Activated CD4-positive, alpha-beta T cell treated with anti-CD3 and anti-CD28 coated beads, Interleukin-2, amount 50 U/mL, for 4 hours (primary cell): ENCODE measurements at places on chromosomes 12 and 14.

DNA sequence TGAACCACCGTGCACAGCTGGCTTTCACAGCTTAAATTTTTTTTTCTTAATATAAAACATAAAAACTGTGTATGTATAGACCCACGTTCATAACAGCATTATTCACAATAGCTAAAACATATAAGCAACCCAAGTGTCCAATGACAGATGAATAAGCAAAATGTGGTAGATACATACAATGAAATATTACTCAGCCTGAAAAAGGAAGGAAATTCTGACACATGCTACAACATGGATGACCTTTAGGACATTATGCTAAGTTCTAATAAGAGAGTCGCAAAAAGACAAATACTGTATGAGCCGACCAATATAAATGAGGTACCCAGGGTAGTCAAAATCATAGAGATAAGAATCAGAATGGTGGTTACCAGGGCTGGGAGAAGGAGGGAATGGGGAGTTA, 13.8 kb upstream of the YY1 start:
- no peak for DNase-seq

DNA sequence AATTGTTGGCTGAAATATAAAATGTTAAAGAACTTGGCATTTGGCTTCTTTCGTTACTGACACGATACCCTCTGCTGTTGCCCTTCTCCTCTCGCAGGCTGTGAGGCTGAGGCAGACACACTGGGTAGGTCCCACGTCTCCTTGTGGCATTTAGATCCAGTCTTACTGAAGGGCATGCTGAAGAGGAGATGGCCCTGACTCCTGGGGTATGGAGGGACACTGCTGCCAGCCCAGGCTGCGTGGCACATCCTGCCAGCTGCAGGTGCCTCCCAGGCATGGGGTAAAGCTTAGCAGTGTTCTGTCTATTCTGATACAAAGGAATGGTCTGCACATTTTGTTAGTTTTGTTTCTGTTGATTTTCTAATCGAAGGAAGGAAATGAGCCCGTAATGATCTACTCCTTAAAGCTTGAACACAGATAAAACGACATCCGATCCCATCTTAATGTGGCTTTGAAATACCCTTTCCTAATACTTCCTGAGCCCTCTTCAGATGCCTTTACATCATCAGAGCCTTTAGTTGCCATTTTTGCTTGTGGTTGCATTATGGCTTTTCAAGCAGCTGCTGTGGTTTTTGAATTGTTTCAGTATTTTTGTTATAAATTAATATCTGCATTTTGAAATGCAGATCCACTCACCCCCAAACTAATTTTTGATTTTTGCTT, 61.1 kb downstream of the WDR20 start:
- no peak for DNase-seq

- DNase-seq = no peak
These were observed 73.0 kb downstream of the CIT start for GRCh38 chr12:119804011-119804641.

DNA sequence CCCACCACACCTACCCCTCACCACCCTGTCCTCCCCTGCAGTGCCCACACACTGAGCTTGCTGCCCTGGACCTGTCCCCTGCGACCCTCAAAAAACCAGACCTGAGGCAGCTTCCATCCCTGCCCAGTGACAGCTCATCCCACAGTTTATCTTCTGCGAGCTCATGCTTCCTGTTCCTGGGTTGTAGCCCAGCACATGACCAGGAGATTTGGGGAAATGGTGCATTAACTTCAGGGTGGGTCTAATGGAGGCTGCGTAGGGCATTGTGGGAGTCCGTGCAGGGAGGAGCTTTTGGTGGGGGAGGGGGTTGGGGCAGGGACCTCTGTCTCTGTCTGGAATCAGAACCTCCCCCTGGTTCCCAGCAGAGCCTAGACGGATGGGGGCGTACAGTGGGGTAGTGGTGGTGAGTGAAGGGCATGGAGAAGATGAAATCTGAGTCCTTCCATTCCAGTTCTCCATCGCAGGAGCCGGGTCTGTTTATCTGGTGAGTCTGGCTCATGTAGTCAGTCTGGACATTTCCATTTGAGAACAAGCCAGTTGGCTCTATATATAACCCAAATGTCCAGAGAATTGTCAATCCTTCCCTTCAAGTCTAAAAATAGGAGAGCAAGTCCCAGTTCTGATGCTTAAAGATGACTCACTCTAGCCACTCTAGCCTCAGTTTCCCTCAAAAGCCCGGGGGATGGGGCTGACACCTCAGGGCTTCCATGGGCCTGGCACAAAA, 270.9 kb downstream of the CACNA1C start:
- no peak for DNase-seq

GRCh38 chr14:82621881-82622450, 1088.3 kb upstream of the SEL1L start:
- DNase-seq = no peak

GRCh38 chr14:54785778-54786770, 116.6 kb downstream of the GCH1 start:
- no peak for DNase-seq

DNA sequence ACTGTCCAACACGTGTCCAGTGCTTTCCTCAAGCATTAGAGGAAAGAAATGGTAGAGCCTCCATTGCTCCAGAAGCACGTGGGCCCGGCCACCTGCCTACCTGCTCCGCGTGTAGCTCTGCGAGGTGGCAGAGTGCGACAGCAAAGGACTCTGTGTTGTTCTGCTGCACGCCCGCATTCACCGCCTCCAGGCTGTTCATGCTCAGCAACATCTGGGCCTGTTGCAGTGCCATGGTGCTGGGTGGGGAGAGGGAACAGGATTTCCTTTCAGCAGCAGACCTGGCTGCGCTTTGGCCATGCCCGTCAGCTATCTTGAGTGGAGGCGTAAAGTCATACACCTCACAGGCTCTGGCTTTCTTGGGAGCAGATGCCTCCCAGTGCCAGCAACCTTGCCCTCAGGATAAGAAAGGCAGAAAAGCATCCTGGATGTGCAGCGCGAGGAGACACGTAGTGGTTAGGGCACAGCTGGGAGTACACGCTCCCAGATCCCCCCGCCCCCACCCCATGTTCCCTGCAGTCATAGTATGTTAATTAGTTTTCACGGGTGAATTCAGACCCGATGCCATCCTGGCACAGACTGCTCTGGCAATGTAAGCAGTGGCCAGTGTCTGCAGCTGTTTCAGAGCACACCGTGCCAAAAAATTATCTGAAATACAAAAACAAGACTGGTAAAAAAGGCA, 25.1 kb downstream of the ANAPC5 start:
- DNase-seq = no peak

DNA sequence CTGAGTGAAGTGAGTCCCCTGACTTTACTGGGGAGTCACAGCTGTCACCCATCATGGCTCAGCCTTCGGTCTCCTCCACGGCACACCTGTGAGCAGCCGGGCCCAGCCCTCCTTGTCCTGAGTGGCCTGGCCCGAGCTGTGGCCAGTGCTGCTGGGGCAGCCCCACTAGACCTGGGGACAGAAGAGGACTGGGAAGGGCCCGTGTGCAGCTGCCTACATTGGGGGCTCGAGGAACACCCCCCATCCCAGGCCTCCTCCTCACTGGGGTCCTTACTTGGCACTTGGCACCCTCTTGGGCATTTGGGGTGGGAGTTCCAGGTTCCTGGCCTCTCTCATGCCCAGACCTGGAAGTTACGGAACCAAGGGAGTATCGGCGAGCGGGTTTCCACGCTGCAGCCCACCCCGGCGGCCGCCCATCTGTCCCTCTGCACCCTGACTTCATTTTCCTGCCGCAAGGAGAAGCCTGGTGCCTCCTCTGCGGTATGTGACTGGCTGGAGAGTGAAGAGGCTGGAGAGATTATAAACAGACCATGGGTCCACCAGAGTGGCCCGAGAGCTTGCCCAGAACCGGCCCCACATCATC, 179.7 kb downstream of the KIF26A start:
- DNase-seq = no peak

DNA sequence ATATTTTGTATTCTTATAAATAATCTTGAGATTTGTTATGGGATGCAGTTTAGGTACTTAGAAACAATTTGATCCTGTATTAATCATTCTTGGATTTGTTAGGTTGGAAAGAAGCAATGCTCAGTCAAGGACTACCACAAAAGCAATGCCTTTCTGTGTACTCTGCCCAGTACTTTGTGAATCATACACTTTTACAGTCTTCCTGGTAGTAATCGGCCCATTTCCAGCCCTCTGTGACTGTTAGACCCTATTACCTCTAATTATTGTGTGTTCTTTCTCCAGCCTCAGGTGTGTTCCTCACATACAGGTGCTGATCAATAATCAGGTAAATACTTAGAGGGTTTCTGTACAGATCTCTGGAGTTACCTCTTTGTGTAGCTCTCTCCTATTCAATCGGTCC, 609.0 kb downstream of the KCNH5 start:
- DNase-seq = no peak

DNA sequence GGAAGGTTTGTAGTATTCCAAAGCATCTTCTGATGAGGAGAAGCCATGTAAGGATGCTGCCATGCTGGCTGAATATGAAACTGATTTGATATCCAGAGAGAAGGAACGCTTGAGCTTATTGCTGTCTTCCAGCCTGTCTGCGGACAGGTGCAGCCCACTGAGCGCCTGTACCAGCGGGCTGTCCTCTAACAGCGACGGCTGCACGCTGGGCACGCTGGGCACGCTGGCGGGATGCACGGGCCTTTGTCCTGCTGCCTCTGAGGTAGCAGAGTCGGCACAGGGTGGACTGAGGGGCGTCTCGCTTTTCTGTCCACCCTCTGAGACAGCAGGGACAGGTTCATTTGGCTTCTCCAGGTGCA, 85.2 kb downstream of the DUSP16 start:
- DNase-seq = no peak

DNA sequence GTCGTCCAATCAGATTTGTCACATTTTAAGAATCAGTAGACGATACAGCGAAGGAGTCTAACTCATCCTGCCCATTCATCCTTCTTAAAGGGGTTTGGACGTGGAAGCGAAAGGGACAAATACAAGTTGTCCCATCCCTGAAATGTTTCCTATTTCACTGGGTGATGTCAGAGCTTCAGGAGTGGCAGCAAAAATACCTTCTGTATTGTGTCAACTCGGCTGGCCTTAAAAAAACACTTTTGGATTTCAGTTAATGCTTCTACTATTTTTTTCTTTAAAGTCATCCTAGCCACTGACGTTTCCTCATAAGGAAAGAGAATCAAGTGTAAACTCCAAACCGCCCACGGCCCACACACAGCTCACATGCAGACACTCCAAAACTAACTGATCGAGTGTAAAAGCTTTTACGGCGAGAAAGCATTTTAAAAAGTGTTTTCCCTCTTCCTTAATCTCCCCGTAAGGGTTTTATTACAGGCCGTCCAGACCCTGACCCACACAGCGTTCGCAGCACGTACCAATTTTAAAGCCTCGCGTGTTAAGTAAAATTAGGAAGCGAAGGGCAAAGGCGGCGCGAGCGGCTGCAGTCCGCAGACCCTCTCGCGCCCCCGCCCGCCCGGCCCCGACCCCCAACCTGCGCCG, 593 bp downstream of the CFL2 start:
- peak; percentile 31 for DNase-seq

DNA sequence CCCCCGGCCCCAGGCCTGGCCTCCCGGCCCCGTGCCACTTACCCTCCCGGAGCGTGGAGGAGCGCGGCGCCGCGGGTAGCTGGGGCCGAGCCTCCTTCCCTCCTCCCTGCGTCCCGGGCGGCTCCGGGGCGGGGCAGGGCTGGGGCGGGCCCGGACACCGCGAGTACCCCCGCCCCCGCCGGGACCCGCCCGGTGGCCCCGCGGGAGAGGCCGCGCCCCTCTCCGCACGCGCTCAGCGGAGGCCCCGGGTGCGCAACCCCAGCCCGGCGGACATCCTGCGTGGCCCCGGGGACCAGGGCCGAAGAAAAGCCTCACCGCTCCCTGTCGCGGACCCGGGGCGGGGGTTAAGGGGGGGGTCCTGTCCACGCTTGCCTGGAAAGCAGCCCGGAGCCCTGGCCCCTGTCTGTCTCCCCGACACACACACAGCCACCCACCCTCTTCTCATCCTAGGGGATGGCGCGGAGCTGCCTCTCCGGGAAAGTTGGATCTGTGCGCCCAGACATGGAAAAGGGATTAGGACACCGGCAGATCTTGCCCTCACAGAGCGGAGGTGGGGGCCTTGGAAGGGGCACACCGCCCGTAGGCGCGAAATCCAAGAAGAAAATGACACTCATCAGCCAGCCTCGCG, at the start of gene SYNE3:
Gene SYNE3, minus strand, starts transcription at position 97 of the 628 bp plus-strand sequence. CDS start 40,829 bp downstream, outside the sequence.
- DNase-seq = no peak

DNA sequence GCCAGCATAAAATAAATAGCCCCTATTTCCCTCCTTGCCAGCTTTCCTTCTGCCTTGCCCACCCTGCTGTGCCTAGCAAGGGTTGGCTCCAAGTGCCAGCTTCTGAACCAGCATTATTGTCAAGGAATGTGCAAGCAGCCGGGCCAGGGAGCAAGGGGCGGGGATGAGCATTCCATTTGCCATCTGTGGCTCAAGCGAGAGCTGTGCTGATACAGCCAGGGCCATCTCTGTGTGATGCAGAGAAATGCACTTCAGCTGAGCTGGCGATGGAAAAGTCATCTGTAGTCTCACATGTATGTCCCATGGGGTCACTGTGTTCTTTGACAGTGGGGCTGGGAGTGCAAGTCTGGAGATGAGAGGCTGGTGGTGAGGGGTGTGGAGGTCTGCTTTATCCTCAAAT, 137.3 kb downstream of the SUDS3 start:
- DNase-seq = no peak

GRCh38 chr14:94449930-94450329, 2.7 kb downstream of the SERPINA11 start:
- DNase-seq = no peak

DNA sequence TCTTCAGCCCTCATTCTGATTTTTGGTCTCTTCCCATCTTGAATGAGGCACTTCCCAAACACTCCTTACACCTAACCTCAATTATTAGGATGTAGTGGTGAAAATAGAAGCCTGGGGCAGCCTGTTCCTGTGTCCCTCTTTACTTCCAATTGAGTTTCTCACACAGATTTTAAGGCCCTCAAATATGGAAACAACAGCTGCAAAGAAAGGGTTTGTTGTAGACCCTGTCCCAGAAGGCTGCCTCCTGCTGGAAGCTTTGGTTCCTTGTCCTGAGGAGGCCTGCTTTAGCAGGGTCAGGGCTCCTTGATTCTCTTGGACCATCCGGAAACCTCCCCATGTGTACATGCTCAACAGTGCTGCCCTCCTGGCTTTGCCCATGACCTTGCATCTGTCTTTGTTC, 101.3 kb downstream of the TGFB3 start:
- no peak for DNase-seq

DNA sequence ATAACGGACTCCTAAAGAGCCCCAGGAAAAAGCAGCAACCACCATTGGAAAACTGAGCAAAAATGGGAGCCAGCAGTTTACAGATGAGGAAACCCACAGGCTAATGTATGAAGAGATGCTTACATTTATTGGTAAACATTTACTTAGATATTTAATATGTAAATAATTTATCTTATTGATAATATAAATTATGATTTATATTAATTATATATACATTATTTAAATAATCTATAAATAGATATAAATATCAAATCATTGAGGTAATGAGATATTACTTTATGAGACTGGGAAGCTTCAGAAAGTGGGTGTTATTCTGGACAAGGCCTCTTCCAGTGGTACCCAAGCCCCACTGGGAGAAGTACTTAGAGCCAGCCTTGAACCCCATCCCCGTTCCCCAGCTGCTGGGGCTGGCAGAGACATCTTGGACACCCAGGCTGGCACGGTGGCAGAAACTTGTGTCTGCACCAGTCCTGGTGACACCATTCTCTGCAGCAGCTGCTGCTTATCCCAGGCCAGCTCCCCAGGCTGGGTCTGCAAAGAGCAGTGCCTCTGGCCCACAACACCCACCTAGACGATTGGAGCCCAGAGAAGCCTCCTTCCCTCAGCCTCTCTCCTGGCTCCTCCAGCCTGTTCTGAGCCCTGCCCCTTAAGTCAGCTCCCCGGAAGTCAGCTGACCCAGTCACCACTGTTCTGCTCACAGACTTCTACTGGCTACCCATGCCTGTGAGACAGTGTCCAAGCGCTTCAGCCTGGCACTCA, 25.9 kb downstream of the ISCA2 start:
- no peak for DNase-seq

- DNase-seq = no peak
These were observed 19.2 kb upstream of the COX16 start for GRCh38 chr14:70378696-70379095.
